Endothelial cell of umbilical vein (primary cell): ENCODE measurements at places on chromosomes 2 and 18. TPM values are rescaled to one million over a fixed set of nuclear protein-coding genes. Genes with fewer than 3 reads are reported as not detected.

DNA sequence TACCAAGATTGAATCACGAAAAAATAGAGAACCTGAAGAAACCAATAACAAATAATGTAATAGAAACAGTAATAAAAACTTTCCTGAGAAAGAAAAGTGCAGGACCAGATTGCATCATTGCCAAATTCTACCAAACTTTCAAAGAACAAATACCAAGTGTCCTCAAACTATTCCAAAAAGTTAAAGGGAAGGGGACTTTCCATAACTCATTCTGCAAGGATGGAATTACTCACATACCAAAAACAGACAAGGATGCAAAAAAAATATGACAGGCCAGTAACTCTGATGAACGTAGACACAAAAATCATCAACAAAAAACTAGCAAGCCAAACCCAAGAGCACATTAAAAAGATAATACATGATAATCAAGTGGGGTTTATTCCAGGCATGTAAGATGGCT lies 172.3 kb upstream of the SLC35G4 start:
- no peak for DNase-seq

NEUROD1 gene
- total RNA-seq, result not detected in 2 replicates

PCARE gene
- not detected in 2 replicates for total RNA-seq

DNA sequence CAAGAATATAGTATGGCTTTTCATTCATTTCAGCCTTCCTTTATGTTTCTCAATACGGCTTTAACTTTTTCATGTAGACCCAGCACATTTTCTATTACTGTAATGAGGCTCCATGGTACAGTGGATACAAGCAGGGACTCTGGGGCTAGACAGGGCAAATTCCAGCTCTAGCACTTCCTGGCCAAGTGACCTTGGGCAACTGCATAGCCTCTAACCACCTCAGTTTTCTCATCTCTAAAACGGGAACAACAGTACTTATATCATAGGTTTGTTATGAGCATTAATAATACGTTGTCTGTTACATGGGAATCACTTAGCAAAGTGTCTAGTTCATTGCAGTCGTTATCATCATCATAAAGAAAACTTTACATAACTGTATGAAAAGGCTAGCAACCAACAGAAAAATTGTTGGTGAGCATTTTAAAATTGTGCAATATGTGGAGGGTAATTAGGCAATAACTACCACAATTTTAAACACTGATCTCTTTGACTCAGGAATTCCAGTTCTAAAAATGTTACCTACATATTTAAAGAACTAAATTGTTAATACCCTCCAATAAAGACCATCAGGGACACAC lies 13.7 kb upstream of the RMDN2 start:
- DNase-seq, result no peak

- no peak for DNase-seq
Observed at GRCh38 chr2:122163617-122164016, 408.2 kb downstream of the TSN start.

C2orf78 gene
- total RNA-seq, result not detected in 2 replicates

DNA sequence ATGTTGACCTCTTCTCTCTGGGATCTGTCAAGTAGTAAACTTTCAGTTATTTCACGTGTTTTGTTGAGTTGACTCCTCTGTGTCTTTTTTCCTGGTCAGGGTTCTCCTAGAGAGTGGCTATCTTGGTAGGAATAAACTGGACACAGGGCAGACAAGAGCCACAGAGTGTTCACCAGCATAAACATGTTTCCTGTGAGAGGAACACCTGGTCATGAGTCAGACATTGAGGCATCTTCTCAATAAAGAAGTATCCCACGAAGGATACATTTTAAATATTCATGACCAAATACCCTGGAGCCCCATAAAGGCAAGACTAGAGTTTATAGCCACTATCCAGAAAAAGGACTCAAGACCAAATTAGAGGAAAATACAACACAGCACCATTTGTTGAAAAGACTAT lies 269.7 kb upstream of the ZNF521 start:
- DNase-seq, result no peak

DNA sequence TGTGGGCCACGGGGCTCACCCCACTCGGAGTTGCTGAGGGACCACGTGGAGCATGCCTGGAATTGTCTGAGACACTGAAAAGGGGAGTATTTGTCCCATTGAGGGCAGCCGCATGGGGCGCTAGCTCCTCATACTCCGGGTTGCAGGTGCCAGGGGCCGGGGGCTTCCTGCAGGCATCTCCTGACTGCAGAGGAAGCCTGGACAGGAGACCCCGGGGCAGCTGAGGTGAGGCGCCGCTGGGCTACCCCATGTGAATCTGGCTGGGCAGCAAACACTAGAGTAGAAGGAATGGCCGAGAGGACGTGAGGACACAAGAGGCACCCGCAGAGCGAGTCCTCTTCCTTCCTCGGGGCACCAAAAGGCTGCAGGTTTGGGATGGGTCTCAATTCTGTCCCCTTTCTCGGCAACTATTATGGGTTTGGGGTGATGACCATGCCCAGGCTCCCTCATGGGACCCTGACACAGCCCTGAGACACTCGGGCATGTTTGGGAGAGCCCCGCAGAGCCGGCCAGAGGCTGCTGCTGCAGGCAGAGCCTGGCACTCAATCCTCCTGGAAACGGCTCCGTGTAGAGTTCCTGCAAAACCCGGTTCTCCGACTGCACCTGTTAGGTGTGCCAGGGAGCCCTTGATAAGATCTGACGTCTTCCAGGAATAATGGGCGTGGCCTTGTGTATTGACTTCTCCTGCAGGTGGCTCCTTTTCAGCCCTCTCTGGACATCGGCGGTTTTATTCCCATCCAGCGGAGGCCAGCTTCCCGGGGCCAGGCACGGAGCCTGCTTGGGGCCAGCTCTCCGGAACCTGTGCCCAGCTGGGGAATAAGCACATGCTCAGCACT lies 77.0 kb downstream of the CTIF start:
- DNase-seq, result no peak

GRCh38 chr18:62555135-62555534 lies 32.3 kb downstream of the ZCCHC2 start:
- DNase-seq, result peak; percentile 76

DNA sequence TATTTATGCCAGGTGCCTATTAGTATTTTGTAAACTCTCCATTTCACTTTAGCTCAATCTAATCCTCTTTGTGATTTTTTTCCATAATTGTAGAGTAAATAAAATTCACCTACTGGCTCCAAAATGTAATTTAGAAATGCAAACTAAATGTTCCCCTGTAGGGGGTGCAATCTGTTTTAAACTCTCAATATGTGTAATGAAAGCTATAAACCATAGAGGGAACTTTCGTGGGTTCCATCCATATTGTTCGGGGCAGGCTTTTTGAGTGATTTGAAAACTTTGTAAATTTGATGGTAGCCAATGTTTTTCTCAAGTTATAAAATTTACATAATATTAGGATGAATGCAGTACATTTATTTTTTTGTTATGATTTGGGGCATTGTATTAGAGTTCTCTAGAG lies 49.4 kb downstream of the TSPYL6 start:
- peak; percentile 58 for DNase-seq

DNA sequence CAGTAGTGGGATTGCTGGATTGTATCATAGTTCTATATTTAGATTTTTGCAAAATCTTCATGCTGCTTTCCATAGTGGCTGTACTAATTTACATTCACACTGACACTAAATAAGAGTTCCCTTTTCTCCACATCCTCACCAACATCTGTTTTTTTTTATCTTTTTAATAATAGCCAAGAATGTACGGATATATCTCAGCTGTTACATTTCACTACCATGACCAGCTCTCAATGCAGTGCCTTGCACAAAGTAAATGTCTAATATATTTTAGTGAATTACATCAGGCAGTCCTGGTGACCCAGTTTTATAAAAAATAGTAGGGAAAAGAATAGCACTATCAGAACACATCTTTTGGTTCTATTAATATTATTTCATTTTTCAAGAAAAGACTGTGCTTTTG lies 161.8 kb downstream of the LNPK start:
- no peak for DNase-seq

KCNK3 gene
- not detected in 2 replicates for total RNA-seq

DNA sequence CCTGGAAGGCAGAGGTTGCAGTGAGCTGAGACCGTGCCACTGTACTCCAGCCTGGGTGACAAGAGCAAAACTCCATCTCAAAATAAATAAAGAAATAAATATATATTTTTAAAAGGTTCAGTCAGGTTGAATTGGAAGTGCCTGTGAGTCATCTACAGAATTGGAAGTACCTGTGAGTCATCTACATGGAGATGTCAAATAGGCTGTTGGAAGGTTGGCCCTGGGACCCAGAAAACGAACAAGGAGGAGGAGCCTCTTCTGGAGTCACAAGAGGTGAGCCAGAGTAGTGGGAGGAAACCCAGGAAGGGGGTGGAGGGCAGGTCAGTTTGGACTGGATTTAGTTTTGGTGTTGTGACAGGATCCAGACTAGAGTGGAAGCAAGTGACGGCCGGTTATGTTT lies 15.2 kb upstream of the SCYGR1 start:
- DNase-seq, result no peak

DNA sequence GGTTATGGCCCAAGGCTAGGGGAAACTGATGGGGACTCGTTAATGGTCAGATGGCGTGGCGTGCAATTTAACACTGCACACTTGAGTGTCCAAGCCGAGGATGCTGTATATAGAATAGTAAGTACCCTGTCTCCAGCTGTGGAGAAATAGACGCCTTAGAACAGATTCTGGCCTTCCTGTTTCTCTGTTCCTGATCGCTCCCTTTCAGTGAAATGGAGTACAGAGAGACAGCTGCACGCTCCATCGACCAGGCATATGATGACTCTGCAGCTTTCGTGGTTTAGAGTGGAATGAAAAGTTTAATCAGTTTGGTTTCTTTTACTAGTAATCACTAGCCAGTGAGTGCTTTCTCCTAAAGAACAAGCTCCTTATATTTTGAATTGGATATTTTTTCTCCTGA lies 213.4 kb downstream of the NEDD4L start:
- no peak for DNase-seq

GRCh38 chr2:26615336-26615859 lies 25.8 kb downstream of the CIB4 start:
- DNase-seq, result no peak

DNA sequence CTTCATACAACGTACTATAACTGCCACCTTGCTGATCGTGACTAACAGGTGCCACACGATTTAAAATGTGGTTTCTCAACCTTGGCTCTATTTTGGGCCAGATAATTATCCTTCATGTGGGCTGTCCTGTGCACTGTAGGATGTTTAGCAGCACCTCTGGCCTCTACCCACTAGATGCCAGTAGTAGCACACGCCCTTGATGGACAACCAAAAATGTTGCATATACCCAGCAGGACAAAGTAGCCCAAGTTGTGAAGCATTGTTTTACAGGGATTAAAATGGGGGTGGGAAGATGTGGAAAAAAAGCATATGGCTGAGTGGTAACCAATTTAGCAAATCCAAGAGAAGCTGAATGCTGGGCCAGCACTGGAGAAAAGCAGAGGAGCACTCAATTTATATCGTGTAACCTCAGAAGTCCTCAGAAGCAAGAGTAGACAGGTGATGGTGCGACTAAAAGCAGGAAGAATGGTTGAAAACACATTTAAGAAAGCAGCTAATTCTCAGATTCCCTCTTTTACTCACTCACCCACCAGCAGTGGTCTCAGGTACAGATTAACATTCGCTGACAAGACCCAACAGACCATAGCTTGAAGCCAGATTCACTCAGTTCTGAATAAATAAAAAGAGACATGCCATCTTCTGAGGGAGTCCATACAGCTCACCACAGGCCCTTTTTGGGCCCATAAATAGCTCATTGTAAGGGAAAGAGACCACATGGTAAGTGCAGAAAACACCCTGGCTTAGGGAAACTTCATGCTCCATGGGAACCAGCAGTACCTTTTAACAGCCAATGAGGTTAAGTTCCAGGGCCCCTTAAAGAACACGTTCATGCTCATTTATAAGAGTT lies 50.6 kb downstream of the RAPH1 start:
- DNase-seq, result peak; percentile 45

DNA sequence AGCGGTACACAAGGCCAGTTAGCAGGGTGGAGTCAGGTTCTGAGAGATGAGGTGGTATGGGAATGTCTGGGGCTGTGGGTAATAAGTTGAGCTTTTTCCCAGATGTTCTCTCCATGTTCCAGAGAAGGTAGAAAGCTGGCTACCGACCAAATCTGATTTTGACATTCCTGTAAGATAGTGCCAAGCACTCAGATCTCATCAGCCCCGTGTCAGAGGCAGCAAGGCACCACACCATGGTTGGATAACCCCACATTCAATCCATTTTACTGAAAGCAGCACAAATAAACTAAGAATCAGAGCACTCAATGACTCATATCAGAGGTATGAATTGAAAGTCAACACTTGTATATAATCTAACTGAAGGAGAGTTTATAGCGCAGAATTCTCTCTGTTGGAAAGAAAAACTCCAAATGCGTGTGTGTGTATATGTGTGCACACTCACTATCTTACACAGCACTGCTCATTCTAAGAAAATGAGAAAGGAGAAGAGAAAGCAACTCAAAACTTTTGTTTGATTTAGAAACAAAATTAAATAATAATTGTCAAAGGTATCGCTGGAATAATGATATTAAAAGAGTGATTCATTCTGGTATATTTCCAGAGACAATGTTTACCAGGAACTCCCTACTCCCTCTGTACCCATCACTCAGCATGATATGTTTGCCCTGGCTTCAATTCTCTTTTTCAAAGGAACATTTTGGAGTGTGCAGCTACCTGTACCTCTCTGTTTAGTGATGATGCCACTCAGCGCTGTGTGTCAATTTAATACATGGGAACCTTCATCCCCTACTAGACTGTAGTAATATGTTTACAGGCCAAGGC lies 375.1 kb upstream of the ID2 start:
- no peak for DNase-seq

- DNase-seq, result no peak
Observed at GRCh38 chr2:151553-152334, 105.4 kb upstream of the FAM110C start.

DNA sequence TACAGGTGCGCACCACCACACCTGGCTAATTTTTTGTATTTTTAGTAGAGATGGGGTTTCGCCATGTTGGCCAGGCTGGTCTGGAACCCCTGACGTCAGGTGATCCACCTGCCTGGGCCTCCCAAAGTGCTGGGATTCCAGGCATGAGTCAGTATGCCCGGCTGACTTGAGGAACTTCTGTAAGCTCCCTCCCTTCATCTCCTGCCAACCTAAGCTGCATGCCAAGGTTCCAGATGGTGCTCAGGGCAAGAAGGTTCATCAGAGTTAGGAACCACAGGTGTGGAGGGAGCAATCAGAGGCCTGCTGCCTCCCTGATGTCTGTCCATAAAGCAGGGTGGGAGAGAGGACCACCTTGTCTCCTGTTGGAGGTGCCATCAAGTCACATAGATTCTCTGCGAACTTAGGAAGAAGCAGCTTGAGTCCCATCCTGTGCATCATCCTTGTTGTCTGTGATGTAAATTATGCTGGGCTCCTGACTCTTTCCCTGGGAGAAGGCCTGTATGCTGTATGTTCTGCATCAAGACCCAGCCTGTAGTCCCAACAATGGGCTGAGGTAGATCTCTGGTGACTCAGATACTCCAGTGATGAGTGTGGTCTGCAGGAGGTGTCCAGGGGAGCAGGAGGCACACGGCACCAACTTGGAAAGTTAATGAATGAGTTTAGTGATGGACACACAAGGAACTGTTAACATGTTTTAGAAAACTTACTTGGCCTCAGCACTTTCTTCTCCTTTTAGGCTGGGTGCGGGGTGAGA lies 53.1 kb downstream of the TMEM17 start:
- DNase-seq, result no peak
